ENCODE measurements at places on chromosomes 2 and 18. TPM values are rescaled to one million over a fixed set of nuclear protein-coding genes. Genes with fewer than 3 reads are reported as not detected.

SLC5A7 gene
- total RNA-seq, result not detected

TDRD15 gene
- total RNA-seq, result not detected

CABLES1 gene
- total RNA-seq, result 7.1 TPM

ERFE gene
- total RNA-seq, result 8.6 TPM

CAB39 gene
- 50.9 TPM for total RNA-seq

COBLL1 gene
- 4.2 TPM for total RNA-seq

ITPRIPL1 gene
- 23.9 TPM for total RNA-seq

RTKN gene
- total RNA-seq, result 29.6 TPM

DYSF gene
- 0.04 TPM for total RNA-seq

EGR4 gene
- total RNA-seq, result 1.9 TPM

- no peak overlapping the region for H3K4me3 ChIP-seq
- H3K27ac ChIP-seq, result no peak overlapping the region
- no peaks in the 10 kb centered on the region for H3K27me3 ChIP-seq
Observed at GRCh38 chr2:2590841-2591541, 259.9 kb upstream of the MYT1L start.

DNA sequence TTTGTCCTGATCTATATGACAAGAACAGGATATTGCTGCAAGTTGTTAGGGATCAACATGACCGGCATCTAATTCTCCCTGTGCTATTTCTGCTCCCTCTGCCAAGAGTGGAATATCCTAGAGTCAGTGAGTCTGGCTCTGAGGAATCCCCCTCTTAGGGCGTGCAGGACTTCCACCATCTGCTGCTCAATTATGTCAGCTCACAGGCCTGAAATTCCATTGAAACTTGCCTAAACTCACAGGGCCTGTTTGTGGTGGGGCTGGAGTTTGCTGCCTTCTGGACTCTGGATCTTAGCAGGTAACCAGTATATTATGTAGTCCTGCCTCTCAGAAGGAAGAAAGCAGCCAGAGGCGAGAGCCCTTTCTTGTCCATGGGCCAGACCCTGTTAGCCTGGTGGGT lies 323.0 kb downstream of the TSN start:
- H3K4me3 ChIP-seq, result no peak overlapping the region
- H3K36me3 ChIP-seq, result no peaks in the 10 kb centered on the region
- H3K27me3 ChIP-seq, result no peaks in the 10 kb centered on the region
- no peak overlapping the region for H3K27ac ChIP-seq

- H3K27me3 ChIP-seq, result no peaks in the 10 kb centered on the region
- no peaks in the 10 kb centered on the region for H3K36me3 ChIP-seq
- DNase-seq, result no peak
Observed at GRCh38 chr2:174198846-174199564, 49.3 kb downstream of the OLA1 start.

GRCh38 chr2:160613466-160614153 lies 120.0 kb upstream of the RBMS1 start:
- peak; percentile 40 for DNase-seq
- H3K27ac ChIP-seq, result no peak overlapping the region
- no peaks in the 10 kb centered on the region for H3K27me3 ChIP-seq
- no peaks in the 10 kb centered on the region for H3K36me3 ChIP-seq
- no peak overlapping the region for H3K4me3 ChIP-seq
- H3K4me1 ChIP-seq, result peaks cover 44% of the 10 kb centered on the region

DNA sequence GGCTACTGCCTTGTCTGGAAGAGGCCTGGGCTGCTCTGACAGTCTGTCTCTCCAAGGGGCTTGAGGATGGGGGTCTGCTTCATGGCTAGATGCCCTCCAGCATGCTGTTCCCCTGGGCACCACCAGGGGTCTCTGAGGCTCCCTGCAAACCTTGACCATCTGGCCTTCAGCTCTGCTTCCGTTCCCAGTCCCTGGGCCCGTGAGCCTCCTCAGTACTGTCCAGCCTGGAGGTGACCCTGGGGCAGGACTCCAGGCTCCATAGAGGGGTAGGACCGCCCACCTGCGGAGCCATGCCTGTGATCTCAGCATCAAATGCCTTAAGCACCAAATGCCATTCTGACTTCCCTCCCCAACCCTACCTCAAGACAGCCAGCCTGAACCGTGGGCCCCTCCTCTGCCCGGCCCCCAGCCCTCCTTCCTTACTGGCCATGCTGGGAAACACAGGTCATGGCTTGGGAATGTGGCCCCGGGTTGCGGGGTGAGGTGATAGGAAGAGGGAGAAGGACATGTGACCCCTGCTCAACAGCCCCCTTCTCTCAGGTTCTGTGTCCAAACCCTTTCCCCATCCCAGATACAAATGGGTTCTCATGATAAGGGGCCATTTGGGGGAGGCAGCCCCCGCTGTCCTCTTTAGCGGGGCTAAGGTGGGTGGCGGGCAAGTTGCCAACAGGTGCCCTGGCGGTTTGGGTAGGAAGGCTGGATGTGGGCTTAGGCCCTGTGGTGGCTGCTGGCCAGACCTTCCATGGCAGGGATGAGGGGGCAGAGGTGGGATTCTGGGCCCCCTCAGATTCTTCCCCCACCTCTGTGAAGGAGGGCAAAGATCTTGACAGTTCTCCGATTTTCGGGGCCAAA lies 25.0 kb downstream of the SPEG start:
- H3K27me3 ChIP-seq, result no peaks in the 10 kb centered on the region
- H3K4me3 ChIP-seq, result no peak overlapping the region
- no peaks in the 10 kb centered on the region for H3K36me3 ChIP-seq

DNA sequence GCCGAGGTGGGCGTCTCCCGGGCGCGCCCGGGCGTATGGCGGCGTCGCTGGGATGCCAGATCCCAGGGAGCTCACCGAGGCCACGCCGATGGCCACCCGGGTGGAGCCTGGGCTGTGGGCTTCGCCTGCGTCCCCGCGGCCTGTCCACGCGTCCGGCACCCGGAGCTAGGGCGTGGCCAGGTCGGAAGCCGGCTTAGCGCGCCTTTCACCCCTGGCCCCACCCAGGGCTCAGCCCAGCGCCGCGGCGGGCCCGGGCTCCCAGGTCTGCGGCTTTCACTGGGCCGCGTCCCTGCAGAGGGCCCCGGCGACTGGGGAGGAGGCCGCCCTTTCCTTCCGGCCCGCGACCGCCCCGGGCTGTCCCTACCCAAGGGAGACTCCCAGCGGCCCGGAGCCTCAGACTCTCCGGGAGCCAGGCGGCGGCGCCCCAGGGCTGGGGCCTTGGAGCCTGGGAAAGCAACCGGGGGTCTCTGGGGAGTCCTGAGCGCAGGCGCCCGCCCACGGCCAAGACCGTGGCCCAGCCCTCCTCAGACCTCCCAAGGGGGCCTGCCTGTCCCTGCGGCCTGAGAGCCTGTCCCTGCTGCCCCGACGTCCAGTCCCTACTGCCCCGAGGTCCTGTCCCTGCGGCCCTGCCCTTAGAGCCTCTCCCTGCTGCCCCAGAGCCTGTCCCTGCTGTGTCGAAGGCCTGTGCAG lies 36.3 kb upstream of the ITM2C start:
- no peaks in the 10 kb centered on the region for H3K27me3 ChIP-seq
- H3K36me3 ChIP-seq, result no peaks in the 10 kb centered on the region
- no peak overlapping the region for H3K27ac ChIP-seq
- no peaks in the 10 kb centered on the region for H3K4me1 ChIP-seq

GRCh38 chr2:173205375-173205774 lies 129.7 kb downstream of the MAP3K20 start:
- H3K36me3 ChIP-seq, result no peaks in the 10 kb centered on the region

DNA sequence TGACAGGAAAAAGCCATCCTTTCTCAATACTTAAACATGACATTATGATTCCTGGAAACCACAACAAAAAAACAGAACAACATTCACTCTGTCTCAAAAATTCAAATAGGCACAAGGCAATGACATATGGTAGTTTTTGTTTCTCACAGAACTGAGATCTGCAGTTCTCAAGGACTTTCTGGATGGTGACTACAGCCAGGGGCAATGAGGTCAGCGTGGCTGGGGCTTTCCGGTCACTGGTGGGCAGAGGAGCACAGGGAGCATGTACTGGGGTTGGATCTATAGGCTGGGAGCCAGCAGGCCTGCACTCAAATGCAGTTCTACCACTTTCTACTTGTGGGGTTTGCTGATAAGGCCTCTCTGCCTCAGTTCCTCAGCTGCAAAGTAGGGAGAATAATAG lies 72.0 kb downstream of the CTAGE1 start:
- H3K27me3 ChIP-seq, result peaks cover 75% of the 10 kb centered on the region
- H3K4me1 ChIP-seq, result no peaks in the 10 kb centered on the region
- no peak for DNase-seq
- no peaks in the 10 kb centered on the region for H3K36me3 ChIP-seq

GRCh38 chr2:240432430-240432819 lies 3.0 kb upstream of the GPC1 start:
- H3K27ac ChIP-seq, result no peak overlapping the region
- H3K4me1 ChIP-seq, result peaks cover 15% of the 10 kb centered on the region
- H3K36me3 ChIP-seq, result no peaks in the 10 kb centered on the region
- H3K4me3 ChIP-seq, result no peak overlapping the region

- H3K27me3 ChIP-seq, result no peaks in the 10 kb centered on the region
- H3K4me1 ChIP-seq, result peaks cover 34% of the 10 kb centered on the region
- H3K36me3 ChIP-seq, result no peaks in the 10 kb centered on the region
- no peak overlapping the region for H3K4me3 ChIP-seq
Observed at GRCh38 chr2:172446474-172447063, 19.2 kb downstream of the ITGA6 start.

DNA sequence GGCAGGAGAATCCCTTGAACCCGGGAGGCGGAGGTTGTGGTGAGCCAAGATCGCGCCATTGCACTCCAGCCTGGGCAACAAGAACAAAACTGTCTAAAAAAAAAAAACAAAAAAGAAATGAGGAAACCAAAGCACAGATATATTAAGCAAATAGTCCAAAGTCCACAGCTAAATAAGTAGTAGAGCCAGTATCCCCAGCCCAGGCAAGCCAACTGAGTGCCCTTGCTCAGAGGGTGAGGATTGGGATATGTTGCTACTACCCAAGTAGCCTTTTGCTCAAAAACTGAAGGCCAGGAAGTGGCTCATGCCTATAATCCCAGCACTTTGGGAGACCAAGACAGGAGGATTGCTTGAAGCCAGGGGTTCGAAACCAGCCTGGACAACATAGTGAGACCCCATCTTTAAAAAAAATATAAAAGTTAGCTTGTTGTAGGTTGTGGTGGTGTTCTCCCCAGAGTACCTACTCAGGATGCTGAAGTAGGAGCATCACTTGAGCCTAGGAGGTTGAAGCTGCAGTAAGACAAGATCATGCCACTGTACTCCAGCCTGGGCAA lies 5.4 kb downstream of the CFAP36 start:
- no peak for DNase-seq
- H3K27ac ChIP-seq, result no peak overlapping the region
- peaks cover 4% of the 10 kb centered on the region for H3K4me1 ChIP-seq
- H3K4me3 ChIP-seq, result no peak overlapping the region
- peaks cover 6% of the 10 kb centered on the region for H3K36me3 ChIP-seq

DNA sequence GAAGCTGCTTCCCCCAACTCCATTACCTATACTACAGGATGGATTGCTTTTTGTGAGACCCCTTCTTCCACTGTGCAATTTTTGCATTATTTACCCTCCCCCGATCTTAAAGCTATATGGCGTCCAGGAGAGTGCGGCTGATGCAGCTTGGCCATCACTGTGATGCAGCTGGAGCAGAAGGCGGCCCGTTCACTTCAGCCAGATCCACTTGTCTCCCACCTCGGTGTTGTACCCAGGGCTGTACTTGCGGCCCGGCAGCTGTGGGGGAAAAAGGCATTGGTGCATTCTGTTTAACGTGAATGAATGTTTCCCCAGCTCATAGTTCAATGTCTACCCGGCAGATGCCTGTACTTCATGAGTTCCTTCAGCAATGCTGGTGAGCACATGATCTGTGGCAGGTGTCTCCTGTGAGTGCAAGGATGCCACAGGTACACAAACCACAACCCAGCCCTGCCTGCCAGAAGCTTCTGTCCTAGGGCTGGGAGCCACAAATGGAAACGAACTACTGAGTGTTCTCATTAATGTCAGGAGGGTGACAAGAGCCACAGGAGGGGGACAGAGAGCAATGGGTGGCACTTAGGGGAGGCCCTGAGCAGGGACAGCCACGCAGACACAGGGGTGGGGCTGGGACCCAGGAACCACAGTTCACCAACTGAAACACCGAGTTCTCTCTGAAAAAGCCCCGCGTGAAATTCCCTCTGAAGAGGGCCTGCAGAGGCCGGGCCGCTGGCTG lies 64.0 kb downstream of the NDUFA10 start:
- H3K27ac ChIP-seq, result no peak overlapping the region
- DNase-seq, result no peak
- no peaks in the 10 kb centered on the region for H3K36me3 ChIP-seq
- no peak overlapping the region for H3K4me3 ChIP-seq
- no peaks in the 10 kb centered on the region for H3K4me1 ChIP-seq

DNA sequence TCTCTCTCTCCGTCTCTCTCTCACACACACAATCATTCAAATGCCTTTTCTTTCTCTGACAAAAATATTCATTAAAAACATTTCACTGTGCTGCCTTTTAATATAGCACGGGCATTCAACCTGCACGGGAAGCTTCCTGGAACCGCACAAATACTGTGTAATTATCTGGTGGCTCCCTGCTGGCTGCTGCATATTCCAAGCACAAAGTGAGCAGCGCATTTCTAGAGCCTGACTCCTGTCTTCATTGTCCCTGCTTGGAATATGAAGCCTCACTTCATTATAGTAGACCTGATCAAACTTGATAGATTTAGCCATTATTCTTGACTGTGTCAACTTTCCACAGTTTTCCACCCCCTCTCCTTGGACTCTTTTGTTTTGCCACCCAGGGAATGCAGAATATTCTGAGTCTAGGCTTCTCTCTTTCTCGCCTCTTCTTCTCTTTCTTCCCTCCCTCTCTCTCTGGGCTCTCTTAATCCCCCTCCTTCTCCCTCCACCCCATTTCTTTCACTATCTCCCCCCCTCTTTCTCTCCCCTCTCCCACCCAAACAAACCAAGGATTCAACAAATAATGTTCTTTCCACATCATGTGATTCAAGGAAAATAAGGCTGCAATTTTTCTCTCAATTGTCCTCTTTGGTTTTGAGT lies 672.1 kb upstream of the FANCL start:
- no peaks in the 10 kb centered on the region for H3K36me3 ChIP-seq
- DNase-seq, result peak; percentile 53
- peaks cover 16% of the 10 kb centered on the region for H3K4me1 ChIP-seq

GRCh38 chr2:236971131-236971821 lies 114.4 kb upstream of the COPS8 start:
- H3K4me3 ChIP-seq, result no peak overlapping the region
- no peak for DNase-seq
- no peaks in the 10 kb centered on the region for H3K4me1 ChIP-seq

GRCh38 chr2:186780701-186781316 lies 68.2 kb downstream of the ZSWIM2 start:
- no peak overlapping the region for H3K4me3 ChIP-seq
- no peak overlapping the region for H3K27ac ChIP-seq
- H3K4me1 ChIP-seq, result no peaks in the 10 kb centered on the region

Data from A673 (cell line).